NAMALWA (cell line): ENCODE measurements at places on chromosomes 4 and X.

GRCh38 chr4:132809298-132810032, 339.6 kb upstream of the PCDH10 start:
- peak; percentile 47 for DNase-seq

GRCh38 chr4:180486342-180486741, 1756.9 kb upstream of the TENM3 start:
- DNase-seq = no peak

DNA sequence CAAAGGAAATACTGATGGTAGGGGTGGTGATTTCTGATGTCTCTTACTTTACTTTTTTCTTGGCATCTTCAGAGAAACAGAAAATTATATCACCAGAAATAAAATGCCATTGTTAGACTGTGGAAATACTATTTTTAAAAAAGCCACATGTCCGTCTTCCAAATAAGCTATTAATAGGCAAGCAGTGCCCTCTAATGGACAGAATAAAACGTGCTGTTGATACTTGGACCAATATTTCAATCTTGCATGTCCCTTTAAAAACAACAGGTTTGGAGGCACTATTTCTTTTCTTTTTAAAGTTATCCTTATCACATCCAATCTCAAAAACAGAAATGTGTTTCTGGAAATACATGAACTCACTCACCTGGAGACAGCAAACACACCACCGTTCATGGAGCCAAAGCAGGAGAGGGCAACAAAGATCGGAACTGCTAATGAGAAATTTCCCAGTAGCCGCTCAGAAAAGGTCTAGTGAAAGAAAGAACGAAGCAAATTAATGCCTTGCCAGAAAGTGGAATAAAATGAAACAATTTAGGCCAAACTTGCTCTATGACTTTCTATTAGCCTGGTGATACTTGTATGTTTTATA, 59.2 kb downstream of the SLC7A11 start:
- peak; percentile 73 for DNase-seq

GRCh38 chrX:125710403-125711062, 390.9 kb downstream of the TEX13C start:
- DNase-seq = no peak

GRCh38 chr4:36012503-36012902, 231.8 kb downstream of the ARAP2 start:
- no peak for DNase-seq
